Activated CD4-positive, alpha-beta T cell treated with anti-CD3 and anti-CD28 coated beads, Interleukin-2, amount 10 ng/mL, durations not matched to agents 24 days and 14 days (primary cell): ENCODE measurements at places on chromosomes 7 and 10. TPM values are rescaled to one million over a fixed set of nuclear protein-coding genes. Genes with fewer than 3 reads are reported as not detected.

- no peaks in the 10 kb centered on the region for H3K27me3 ChIP-seq
- no peaks in the 10 kb centered on the region for H3K4me1 ChIP-seq
- H3K27ac ChIP-seq, result no peak overlapping the region
- H3K4me3 ChIP-seq, result no peak overlapping the region
Measured at GRCh38 chr7:29478687-29479240, 84.9 kb upstream of the PRR15 start.

The TSPAN33 gene
- 5.4 and 6.2 TPM in 2 replicates for total RNA-seq

The PDLIM1 gene
- 3.1 and 3.2 TPM in 2 replicates for total RNA-seq

GRCh38 chr10:44253769-44254462 is 131.0 kb downstream of the CXCL12 start:
- no peaks in the 10 kb centered on the region for H3K4me1 ChIP-seq
- no peak for DNase-seq
- no peak overlapping the region for H3K4me3 ChIP-seq
- H3K27me3 ChIP-seq, result no peaks in the 10 kb centered on the region
